ENCODE measurements at places on chromosomes 3 and 15.

- DNase-seq, result peak; percentile 80
Observed at GRCh38 chr3:184022323-184022722, 4.6 kb upstream of the ABCC5 start.

DNA sequence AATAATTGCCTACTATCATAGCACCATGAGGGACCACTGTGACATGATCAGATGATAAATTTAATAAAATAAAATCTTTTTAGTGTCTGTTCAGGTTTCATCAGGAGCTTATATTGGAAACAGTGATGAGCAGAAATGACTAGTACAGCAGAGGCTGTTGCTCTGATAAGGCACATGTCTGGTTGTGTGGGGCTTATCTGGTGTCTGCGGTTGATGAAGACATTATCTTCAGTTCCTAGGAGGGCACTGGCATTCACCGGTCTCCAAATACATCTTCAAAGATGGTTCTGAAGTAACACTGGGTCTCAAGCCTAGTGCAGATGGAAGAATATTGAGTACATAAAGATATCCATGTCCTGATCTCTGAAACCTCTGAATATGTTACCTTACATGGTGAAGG lies 125.3 kb downstream of the SUCNR1 start:
- DNase-seq, result no peak

- DNase-seq, result no peak
Observed at GRCh38 chr3:156691920-156692319, 17.5 kb downstream of the TIPARP start.

DNA sequence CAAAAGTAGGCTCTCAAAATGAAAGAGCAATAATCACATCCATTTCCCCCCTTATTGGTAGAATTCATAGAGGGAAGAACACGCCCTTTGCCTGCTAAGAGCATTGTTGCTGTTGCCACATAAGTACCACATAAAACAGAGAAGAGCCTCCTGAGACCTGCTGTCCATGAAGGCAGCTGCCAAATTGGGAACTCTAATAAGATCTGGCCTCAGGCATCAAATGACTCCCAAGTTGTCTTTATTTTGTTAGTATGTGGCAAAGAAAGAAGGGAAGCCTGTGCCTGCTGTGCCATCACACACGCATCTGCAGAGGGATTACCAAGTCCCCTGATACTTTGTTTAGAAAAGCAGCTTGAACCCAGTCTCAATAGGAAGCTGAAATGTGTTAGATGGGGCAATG lies 23.9 kb downstream of the VGLL3 start:
- no peak for DNase-seq

GRCh38 chr15:100842756-100843730 lies 36.6 kb upstream of the ALDH1A3 start:
- peak; percentile 66 for DNase-seq

- no peak for DNase-seq
Observed at GRCh38 chr3:9087831-9088413, 124.7 kb upstream of the RAD18 start.

DNA sequence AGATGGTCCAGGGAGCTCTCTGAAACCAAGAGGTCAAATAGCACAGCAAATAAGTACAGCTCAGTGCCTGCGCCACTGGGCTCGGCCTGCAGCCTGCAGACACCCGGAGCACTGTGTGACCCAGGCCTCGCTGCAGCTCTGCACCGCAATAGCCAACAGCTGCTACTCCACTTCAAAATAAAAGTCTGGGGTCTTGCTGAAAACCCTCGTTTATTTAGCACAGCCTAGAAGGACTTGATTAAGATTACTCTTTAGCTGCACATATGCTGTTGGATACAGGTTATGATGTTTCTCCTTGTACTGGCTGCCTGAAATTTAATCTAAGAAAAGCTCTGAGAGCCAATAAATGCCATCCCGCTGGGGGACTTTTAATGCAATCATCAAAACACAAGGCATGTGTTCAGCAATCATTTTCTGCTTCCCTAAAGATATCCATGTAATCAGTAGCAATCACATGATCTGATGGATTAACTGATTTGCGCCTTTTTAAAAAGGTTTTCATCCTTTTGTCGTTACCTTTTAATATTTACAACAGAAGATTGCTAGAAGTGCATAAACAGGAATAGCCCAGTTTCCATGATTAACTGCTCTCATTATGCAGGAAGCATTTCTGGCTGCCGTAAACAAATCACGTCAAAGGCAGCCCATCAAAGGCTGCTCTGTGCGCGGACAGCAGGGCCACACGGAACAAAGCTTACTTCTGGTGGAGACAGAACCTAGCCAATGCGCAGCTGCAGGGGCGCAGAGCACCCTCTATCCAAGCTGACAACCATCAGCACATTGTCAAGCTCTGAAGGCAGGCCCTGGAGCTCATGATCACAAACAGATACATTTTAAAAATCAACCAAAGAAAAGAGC lies 58.8 kb downstream of the CLASP2 start:
- peak; percentile 89 for DNase-seq

GRCh38 chr15:80090879-80091503 lies 31.5 kb downstream of the ZFAND6 start:
- peak; percentile 16 for DNase-seq

- no peak for DNase-seq
Observed at GRCh38 chr3:45313743-45314403, 74.5 kb upstream of the LARS2 start.

DNA sequence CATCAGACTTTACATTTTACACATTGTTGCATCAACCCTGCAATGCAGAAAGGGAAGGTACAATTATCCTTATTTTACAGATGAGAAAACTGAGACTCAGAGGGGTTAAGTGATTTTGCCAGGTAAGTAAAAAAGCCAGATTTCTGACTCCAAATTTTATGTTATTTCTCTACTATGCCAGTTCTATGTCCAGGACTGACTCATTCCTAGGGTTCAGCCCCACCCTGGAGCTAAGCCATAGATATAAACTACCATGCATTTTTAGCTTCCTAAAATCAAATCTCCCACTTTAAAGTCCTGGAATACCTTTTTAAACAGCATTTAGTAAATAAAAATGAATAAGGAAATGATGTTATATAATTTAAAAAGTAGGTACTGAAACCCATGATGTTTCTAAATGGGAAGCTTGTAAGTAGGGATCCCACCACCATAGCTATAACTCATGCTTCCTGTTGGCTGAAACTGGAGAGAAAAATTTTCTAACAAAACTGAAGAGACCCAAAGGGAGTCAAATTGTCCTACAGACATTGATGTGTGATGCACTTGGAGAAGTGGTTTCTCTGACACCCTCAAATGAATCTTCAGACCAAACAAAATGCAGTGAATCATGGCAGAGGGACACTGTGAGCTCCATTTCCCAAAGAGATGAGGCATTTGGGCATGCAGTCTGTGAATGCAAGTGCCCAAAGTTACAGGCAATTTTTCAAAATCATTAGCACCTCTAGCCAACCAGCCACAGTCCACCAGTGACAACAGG lies 301.7 kb upstream of the UMPS start:
- peak; percentile 32 for DNase-seq

GRCh38 chr15:53827355-53827754 lies 67.9 kb upstream of the WDR72 start:
- no peak for DNase-seq

GRCh38 chr3:135649361-135649760 lies 316.2 kb upstream of the PPP2R3A start:
- no peak for DNase-seq

- DNase-seq, result peak; percentile 46
Observed at GRCh38 chr15:66004618-66005262, 135.4 kb downstream of the RAB11A start.

DNA sequence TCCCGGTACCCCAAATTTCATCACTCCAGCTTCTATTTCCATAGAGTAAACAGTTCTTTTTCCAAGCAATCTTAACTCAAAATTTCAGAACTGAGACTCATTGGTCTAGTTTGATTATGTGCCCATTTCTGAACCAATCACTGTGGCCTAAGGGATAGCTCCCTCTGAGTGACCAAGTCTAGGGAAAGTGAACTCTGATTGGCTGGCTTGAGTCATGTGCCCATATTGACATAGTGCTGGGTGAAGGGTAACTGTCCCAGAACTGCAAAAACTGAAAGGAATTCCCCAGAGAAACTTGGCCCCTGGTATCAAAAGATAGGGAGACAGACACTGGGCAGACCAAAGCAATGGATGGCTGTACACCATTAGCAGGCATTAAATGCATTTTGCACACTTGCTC lies 171.2 kb upstream of the WNT5A start:
- no peak for DNase-seq

DNA sequence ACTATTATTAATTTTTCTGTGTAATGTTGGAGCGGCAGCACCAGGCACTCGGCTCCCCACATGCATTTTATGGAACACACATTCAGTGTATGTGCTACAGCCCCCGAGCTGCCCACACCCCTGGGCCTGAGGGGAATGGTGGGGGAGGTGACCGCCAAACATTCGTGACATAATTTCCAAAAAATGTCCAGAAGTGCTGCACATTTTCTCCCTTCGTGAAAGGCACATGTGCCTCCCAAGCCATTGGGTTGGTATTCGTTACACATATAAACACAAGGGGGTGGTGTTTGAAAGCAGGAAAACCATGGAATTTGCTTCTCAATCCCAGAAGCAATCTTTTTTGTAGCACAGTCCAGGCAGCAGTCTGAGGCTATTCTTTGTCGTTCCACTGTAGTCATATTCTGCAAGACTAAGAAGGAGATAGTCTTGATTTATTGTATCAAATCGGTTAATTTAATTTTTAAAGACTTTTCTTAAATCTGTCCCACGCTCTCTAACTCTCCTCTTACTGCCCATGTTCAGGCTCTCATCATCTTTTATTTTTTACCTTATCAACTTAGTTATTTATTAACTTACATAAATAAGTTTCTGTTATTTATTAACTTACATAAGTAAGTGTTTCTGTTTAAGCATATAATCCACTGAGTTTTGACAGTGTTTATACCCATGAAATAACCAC lies 39.2 kb upstream of the POLR2M start:
- peak; percentile 66 for DNase-seq

GRCh38 chr3:138469874-138470273 lies 35.5 kb downstream of the ESYT3 start:
- DNase-seq, result no peak

DNA sequence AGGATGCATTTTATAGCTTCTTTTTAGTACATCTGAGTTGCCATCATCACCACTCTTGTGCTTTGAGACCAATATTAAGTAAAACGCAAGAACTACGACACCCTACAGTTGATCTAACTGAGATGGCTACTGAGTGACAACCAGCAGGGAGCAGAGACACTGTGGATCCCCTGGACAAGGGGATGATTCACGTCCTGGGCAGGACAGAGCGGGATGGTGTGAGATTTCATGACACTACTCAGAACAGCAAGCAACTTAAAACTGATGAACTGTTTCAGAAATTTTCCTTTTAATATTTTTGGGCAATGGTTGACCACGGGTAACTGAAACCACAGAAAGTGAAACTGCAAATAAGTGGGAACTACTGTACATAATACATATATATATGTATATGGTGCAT lies 299.2 kb downstream of the ADAMTS17 start:
- peak; percentile 20 for DNase-seq

GRCh38 chr3:65597226-65597951 lies 441.3 kb downstream of the MAGI1 start:
- DNase-seq, result no peak

DNA sequence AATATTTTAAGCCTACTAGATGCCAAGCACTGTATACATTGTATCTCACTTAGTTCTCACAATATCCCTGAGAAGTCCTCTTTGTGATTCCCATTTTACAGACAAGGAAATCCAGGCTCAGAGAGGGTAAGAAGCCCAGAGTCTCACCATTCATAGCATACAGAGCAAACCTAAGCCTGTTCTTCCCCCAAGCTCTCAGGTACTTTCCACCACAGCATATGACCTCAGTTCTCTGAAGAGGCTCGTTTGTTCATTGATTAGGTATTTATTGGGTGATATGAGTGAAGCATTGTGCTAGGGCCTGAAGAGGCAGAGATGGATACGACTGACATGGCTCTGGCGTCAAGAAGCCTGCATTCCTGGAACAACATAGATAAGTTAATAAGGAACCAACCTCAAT lies 310.9 kb upstream of the UMPS start:
- no peak for DNase-seq

- DNase-seq, result no peak
Observed at GRCh38 chr15:28167042-28167441, 67.9 kb upstream of the OCA2 start.

GRCh38 chr3:111717601-111718000 lies 122.5 kb upstream of the ZBED2 start:
- peak; percentile 87 for DNase-seq

- no peak for DNase-seq
Observed at GRCh38 chr3:37031096-37031682, 37.9 kb downstream of the MLH1 start.

DNA sequence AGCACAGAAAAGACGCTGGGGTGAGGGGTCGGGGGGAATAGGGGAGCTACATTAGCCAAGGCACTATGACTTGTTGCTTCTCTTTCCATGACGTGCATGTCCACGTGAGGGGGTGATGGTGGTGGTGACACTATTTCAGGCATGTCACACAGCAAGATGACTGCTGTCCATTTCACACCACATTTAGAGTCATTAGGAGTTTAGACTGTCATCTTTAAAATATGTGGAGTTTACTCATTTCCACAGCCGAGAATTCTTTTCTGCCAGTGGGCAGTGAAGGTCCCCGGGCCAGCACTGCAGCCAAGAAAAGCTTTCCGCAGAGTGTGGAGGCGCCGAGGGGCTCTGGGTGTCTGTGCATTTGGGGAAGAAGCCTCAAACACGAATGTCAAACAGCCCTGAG lies 954 bp upstream of the DGKG start:
- DNase-seq, result no peak

DNA sequence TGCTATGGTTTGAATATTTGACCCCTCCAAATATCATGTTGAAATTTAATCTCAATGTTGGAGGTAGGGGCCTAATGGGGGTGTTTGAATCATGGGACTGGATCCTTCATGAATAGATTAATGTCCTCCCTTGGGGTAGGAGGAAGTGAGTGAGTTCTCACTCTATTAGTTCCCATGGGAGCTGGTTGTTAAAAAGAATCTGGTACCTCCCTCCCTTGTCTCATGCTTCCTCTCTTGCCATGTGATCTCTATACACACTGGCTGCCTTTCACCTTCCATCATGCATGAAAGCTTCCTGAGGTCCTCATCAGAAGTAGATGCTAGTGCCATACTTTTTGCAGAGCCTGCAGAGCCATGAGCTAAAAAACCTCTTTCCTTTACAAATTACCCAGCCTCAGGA lies 177.7 kb upstream of the MCTP2 start:
- DNase-seq, result no peak

GRCh38 chr3:104988496-104988895 lies 378.2 kb upstream of the ALCAM start:
- DNase-seq, result no peak

GRCh38 chr15:67043939-67044771 lies 21.2 kb upstream of the SMAD3 start:
- DNase-seq, result peak; percentile 76

GRCh38 chr3:140152851-140153639 lies 218.1 kb downstream of the CLSTN2 start:
- no peak for DNase-seq

GRCh38 chr15:80418892-80419537 lies 14.8 kb downstream of the ARNT2 start:
- peak; percentile 59 for DNase-seq

DNA sequence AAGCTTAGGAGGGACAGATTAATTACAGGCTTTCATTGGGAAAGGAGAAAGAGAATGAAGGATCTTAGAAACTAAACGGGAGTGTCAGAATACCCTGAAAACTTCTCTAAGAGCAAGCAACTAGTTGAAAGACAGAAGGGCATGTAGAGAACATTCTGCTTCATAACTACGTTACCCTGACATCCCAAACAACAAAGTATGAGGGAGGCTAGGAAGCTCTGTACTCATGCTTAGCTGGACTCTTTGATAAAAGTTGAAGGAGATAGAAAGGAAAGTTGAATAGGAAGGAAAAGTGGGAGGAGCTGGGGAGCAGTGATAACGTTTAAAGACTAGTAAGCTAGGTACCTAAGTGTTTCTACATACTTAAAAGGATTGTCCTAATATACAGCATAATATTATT lies 64.2 kb downstream of the SEMA6D start:
- no peak for DNase-seq
